ENCODE measurements at places on chromosomes 7 and 10.

DNA sequence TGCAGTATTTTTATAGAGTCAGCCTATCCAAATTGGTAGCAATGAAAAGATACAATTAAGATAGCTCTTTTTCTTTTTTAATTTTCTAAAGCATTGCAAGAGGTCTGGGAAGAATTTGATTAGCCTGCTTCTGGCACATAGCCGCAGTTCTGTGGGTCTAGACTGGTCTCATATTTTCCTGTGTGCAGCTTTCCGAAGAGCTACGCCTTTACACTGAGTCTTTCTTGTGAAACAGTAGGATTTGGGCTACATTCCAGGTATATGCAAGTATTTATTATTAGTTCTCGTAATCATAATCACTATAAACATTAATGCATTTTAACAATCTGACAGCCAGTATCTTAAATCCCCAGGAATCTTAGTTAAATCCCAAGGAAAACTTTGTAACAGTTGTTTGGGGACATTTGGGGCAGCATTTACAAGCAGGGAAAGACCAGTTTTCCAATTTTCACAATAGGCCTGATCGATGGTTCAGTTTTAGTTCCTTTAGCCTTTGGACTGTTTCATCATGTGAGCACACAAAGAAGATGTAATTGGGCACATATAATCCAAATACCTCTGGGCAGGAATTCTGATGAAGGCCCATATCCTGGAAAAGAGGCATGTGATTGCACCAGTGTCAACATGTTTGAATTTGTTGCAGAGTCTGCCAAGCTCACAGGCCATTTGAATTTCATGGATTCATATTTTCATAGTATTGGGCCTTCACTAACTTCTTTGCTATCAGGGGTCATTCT lies 287.3 kb downstream of the INHBA start:
- no peak for DNase-seq

DNA sequence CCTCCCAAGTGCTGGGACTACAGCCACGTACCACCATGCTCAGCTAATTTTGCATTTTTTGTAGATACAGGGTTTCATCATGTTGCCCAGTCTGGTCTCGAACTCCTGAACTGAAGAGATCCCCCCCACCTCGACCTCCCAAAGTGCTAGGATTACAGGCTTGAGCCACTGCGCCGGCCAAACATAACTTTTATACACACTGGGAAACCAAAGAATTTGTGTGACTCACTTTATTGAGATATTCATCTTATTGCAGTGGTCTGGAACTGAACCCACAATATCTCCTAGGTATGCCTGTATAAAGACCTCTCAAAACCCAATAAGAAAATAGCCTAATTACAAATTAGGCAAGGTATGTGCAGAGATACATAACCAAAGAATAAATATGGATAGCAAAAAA lies 182.6 kb upstream of the FEZF1 start:
- DNase-seq: no peak

- no peak for DNase-seq
These were observed 169.5 kb upstream of the SVIL start for GRCh38 chr10:29804025-29804852.

GRCh38 chr10:75211007-75211691 lies 553 bp downstream of the VDAC2 start:
- DNase-seq: no peak

GRCh38 chr10:30455816-30456215 lies 21.8 kb downstream of the MAP3K8 start:
- DNase-seq: no peak

DNA sequence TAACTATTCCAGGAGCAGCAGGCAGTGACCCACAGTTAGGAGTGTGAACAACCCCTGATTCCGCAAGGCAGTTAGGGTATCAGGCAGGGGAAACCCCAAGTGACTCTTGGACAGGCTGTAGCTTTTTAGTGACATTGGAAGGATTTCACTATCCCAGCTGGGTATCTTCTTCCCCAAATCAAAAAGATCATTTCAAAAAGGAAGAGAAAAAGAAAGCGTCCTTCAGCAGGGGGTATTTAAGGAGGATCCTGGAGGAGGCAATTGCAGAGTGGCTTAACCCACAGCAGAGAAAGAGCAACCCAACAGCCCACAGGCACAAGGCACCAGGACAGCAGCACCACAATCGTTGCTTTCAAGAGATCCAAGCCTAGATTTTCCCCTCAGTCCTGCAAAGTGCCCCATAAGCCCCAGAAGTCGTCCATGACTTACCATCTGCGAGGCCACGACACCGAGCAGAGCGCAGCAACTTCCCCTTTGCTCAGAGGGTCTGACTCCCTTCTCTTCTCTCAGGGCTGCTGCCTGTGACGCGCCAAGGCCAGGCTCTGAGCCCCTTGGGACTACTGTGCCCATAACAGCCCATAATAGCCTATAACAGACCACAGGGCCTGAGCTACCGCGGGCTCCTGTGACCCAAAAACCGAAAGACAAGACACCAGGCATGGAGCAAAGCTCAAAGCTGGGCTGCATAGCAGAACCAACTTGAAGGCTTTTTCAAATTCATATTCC lies 19.8 kb downstream of the PIK3AP1 start:
- no peak for DNase-seq

DNA sequence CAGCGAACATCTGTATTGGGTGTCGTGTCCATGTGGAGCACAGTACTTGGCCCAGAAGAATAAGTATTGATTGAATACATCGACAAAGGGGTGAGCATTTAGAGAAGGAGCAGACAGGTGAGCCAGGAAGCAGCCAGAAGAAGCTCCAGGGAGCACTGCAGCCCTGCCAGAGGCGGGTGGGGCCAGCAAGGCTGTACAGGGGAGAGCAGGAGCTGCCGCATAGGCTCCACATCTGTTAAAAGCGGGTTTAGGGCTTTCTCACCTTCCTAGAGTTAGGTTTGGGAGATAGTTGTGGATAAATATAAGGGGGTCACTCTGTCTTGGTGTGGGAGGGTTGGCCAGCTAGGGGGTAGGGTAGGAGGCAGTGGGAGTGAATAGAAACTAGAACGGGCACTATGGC lies 1.3 kb upstream of the CPA1 start:
- no peak for DNase-seq

DNA sequence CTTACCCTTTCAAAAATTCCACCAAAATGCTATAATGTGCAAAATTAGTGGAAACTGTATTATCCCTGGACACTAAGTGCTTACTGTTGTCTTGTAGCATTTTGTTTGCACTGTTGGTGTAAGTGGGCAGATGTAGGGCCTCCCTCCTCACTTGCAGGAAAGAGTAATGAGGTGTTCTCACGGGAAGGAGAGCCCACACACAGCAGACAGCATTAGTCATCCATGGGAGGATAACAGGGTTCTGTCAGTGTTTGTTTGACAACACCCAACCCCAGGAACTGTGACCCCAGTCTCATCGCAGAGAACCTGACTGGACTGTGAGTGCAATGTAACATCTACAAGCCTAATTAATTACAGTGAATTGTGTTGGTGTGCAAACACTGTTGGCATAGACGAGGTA lies 58.7 kb upstream of the VSTM2A start:
- DNase-seq: no peak

GRCh38 chr10:104579136-104579535 lies 62.0 kb upstream of the SORCS3 start:
- DNase-seq: no peak

GRCh38 chr10:22805304-22805703 lies 90.9 kb upstream of the PIP4K2A start:
- DNase-seq: peak; percentile 67

- no peak for DNase-seq
These were observed 84.8 kb downstream of the RSU1 start for GRCh38 chr10:16732376-16732775.

DNA sequence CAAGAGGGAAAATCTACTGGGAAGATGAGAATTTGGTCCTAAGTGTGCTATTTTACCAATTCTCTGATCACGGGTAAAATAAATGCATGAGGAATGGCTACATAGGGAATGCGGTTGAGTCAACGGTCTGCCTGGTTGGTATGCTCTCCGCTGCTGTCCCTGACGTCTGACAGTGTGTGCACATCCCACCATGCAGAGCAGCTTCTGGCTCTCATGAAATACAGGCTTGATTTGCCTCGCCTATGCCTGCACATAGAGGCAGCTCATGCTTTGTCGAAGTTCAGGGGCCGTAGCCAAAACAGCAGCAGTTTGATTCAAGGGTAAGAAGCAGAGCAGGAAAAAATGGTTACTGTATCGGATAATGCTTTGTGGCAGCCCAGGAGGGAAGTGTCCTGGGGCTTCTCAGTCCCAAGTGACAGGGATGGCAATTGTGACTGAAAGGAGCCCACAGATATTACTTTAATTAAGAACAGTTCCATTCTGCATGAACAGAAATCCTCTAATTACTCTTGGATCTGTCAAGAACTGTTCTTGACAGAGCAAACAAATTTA lies 268.4 kb upstream of the SLC26A5 start:
- DNase-seq: no peak

GRCh38 chr7:66050990-66051448 lies 24.6 kb upstream of the ASL start:
- no peak for DNase-seq

GRCh38 chr10:689452-690371 lies at the start of gene DIP2C:
Gene DIP2C, minus strand, starts transcription at chr10:689668. Its CDS starts 90 bp downstream, at chr10:689578.
- DNase-seq: peak; percentile 59

DNA sequence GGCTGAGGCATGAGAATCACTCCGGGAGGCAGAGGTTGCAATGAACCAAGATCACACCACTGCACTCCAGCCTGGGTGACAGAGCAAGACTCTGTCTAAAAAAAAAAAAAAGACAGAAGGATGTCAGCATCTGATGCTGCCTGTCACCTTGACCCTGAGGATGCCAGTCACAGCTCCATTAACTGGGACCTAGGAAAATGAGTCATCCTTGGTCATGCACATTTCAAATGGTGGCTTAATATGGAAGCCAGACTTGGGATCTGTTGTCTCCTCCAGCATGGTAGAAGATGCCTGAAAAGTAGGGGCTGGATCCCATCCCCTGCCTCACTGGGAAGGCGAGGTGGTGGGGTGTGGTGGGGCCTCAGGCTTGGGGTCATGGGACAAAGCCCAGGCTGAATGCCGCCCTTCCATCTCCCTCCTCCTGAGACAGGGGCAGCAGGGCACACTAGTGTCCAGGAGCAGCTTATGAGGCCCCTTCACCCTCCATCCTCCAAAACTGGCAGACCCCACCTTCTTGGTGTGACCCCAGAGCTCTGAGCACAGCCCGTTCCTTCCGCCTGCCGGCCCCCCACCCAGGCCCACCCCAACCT lies 1.3 kb downstream of the NOS3 start:
- no peak for DNase-seq

GRCh38 chr10:3857318-3857717 lies 72.3 kb upstream of the KLF6 start:
- no peak for DNase-seq

DNA sequence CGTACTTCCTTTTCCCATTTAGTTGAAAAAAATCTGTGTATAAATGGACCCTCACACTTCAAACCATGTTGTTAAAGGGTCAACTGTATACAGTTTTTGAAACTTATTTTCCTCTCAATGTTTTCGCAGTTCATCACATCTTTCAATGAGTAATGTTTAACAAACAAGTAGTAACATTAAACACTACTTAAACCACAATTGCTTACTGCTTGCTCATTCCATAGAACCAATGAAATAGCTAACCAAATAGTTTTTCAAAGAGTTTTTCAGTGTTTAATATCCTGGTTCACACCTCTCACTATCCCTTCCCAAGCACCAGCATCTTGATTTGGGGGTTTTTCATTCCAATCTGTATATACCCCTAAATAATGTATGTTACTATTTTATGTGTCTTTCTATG lies 9.1 kb downstream of the SEM1 start:
- no peak for DNase-seq
